ENCODE measurements at places on chromosomes 11 and 22.

DNA sequence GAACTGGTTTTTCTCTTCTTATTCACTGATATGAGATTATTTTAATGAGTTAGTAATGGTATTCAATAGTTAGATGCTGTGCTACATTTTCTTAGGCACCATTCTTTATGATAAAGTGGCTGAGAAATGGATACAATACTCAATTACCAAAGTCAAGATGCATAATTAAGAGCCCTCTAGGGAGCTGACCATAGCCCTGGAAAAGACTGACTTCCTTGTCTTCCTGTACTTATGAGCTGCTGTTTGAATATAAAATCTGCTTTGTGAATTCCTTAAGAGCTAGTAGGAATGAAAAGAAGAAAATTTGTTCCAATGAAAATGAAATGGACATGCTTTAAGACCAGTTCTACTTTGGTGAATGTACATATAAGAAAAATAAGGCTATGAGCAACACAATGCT is 452.3 kb downstream of the KCNA4 start:
- DNase-seq, result no peak

DNA sequence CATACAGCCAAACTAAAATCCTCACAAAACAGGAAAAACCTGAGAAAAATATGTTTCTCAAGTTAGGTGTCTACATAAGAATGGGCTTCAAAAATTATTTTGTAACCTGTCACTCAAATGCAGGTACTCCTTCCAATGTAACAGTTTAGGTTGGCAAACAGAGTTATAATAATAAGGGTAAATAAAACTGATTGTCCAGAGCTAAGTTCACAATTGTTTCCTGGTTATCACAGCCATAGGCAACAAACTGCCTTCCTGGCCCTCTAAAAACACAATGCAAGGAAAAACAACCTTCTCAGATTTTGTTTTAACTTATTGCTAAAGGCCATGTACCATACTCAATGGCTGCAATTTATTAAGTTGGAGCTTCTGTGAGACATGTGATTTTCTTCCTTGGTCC is 36.4 kb downstream of the SNX19 start:
- no peak for DNase-seq

DNA sequence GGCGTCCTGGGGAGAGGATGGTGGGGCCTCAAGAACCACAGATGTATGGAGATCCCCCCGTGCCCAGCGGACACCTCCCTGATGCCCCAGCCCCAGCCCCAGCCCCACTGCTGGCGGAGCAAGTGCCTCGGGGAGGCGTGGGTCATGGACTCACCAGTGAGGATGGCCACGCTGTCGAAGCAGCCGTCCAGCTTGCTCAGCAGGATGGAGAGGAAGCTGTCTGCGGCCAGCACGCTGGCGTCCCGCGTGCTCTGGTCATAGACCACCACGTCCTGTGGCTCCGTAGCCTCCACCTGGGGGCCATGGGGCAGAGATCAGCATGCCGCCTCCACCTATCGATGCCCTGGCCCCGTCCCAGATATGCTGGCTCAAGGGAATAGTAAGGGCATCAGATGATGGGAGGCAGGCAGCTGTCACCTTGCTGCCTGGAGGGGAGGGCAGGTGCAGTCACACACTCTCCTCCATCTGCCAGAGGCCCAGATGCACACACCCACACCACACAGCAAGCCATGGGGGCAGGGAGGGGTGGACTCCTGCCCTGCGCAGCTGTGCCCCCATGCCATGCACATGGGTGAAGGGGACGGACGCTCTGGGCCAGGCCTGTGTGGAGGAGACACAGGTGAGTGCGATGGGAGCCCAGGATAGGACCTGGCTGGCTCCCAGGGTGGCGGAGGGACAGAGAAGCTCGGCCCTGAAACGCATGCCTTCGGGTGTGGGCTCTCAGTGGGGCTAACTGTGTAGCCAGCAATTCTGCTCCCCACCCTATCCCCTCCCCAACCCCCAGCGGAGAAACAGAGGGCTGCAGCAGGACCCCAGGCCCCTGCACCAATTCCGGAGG is 8.2 kb downstream of the DUSP8 start:
- no peak for DNase-seq

GRCh38 chr11:1653541-1654387 is 24.2 kb downstream of the KRTAP5-5 start:
- DNase-seq, result no peak

DNA sequence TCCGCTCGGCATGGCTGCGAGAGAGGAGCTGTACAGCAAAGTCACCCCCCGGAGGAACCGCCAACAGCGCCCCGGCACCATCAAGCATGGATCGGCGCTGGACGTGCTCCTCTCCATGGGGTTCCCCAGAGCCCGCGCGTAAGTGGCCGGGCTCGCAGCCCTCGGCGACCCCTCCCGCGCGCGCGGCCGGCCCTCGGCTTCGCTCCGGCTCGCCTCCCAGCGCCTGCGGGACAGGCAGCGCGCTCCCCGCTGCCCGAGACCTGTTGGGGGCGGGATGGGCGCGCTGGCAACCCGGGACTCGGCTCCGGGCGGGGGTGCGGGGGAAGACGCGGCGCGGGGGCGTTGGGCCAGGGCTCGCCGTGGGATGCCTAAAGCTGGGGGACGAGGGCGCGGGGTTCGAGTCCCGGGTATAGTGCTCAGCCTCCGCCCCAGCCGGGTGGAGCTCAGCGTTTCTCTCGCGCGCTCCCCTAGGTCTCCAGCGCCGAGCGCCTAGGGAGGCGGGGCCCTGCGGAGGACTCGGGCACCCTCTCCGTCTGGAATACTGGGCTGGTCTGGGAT is 630 bp downstream of the UBASH3B start:
- DNase-seq, result no peak

- DNase-seq, result no peak
Measured at GRCh38 chr11:119617340-119617713, 111.7 kb downstream of the NECTIN1 start.

DNA sequence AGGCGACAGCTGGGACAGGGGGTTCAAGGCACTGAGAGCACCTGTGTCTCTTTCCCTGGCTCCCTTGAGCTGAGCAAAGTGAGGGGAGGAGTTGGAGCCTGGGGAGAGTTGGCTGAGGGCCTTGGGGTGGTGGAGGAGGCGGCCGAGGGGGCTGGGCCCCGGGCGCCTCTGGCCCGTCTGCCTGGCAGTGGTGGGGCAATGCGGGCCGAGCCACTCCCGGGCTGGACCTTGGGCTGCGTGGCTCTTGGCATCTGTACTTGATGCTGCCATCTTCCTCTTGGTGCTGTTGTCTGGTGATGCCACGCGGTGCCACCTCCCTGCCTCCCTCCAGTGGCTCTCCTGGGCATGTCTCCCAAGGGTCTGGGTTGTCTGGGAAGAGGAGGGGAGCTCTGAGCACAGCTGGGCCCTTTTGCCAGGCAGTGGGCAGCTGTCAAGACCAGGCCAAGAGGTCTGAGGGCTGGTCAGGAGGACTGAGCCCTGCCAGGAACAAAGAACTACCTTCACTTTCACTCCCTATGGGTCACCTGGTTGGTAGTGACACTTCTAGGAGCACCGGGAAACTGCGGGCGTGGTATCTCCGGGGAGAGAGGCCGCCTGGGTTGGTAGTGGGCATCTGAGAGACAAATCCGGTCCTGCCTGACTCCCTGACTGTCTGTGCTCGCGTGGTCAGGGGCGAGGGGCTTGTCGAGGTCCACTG is 1.3 kb downstream of the GRIK4 start:
- DNase-seq, result no peak

GRCh38 chr22:26534171-26534855 is 22.0 kb upstream of the TFIP11 start:
- DNase-seq, result no peak

DNA sequence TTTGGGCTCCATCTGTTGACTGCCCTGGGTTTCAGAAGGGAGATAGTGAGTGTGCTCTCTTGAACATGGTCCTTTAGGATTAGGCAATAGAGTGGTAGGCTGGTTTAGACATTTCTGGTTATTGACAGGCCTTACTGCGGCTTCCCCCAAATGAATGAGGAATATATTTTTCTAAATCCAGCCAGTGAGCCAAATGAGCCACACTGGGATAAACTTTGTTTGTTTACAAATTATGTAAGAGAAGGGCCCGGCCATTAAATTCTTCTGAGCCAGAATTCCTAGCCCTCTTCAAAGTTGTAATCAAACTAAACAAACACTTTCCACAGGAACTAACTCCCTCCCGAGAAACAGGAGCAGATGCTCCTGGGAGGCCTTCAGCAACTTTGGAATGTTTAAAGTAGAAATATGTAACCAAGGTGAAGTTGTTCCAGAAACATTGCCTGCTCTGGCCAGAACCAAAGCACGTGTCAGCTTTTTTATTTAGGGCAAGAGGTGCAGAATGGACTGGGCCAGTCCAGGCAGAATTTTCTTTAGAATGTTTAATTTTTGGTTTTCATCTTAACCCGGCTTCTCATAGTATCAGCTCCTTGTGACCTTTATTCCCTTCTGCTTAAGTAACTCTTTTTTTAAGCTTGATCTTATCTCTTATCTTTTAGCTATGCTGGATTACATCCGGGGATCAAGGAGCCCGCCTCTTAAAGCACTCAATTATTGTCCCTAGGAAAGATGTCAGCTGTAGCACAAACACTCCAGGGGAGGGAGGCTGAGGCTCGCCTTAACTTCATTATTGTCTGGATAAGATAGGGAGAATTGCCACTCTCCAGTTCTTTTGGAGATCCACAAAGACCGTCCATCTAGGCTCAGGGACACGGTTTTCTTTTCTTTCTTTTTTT is 28.7 kb downstream of the ZNRF3 start:
- no peak for DNase-seq

- DNase-seq, result no peak
Measured at GRCh38 chr11:120784566-120785251, 239.2 kb upstream of the TBCEL start.

GRCh38 chr11:19370100-19370861 is 129.5 kb upstream of the E2F8 start:
- DNase-seq, result no peak

- no peak for DNase-seq
Measured at GRCh38 chr11:35751664-35752061, 89.1 kb downstream of the TRIM44 start.

GRCh38 chr11:10051868-10052586 is 242.0 kb downstream of the SBF2 start:
- DNase-seq, result no peak

- DNase-seq, result no peak
Measured at GRCh38 chr11:111362887-111363411, 16.1 kb downstream of the POU2AF1 start.

DNA sequence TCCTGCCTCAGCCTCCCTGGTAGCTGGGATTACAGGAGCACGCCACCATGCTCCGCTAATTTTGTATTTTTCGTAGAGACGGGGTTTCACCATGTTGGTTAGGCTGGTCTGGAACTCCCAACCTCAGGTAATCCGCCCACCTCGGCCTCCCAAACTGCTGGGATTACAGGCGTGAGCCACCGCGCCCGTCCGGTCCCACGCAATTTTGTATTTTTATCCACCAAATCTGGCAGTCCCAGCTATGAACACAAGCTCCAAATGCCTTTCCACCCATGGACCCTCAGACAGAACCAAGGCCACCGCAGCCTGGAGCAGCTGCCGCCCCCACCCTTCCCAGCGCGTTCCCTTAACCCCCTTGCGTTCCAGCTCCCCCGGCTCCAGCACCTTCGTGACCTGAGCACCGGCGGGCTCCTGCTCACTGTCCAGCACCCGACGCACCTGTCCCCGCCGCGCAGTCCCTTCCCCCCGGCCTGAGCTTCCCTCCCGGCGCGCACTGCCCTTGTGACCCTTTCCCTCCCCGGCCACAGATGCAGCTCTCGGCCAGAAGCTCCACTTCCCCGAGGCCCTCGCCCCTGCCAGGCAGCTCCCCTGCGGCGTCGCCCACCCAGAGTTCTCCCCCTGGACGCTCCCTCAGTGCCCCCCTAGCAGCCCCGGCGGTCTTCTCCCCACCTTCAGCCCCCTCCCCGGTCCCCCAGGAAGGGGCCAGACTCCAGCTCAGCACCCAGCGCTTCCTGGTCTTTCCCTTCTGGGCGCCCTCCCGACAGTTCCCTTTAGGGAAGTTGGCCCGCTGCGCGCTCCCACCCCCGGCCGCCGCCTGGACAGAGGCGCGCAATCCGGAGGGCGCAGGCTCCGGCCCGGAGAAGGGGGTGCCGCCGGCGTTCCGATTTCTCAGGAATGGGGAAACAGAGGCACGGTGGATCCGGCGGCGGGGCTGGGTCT is 5.6 kb upstream of the ZBED4 start:
- DNase-seq, result no peak

DNA sequence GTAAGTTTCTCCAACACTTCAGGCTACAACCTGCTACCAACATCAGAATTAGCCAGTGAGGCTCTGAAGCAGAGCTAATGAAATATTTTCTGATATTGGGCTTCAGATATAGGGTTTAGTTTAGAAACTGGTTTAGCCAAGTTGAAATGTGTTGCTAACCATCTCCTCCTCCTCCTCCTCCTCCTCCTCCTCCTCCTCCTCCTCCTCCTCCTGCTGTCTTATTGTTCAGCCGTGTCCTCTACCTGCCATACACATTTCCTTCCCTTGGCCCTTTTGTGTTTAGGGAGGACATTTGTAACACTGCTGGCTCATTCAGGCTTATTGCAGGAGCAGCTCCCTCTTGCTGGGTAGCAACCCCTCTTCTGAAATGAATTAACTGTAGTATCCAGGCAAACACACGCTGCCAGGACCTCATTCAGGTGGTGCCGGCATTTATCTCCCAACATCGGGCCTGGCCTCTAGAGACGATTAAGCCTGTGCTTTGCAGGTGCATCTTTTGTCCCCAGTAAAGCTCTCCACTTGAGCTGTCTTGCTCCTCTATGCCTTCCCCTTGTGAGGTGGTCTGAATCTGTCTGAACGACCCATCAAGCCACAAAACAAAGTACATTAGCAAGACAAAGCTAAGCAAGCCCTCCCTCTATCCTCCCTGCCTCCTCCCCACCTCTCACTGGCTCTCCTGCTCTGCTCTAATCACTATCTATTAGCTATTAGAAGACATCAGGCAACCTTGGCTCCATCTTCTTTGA is 82.9 kb downstream of the KCNJ1 start:
- DNase-seq, result no peak

DNA sequence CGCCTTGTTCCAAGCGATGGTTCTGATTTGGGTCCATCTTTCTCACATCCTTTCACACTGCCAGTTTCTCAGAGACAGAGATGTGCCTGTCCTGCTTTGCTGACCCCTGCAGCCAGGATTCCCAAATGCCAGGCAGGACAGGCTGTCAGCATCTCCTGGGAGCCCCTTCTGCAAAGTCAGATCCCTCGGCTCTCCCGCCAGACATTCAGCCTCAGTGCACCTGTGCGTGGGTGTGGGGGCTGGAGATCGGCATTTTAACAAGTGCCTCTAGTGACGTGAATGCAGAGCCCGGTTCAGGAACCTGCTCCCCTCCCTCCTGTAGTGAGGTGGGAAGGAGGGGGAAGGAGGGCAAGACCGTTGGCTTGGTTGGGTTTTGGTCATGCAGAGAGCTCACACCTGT is 108.9 kb upstream of the FGF3 start:
- DNase-seq, result no peak

Data from Panc1 (cell line).